ENCODE measurements at places on chromosomes 7 and 10. TPM values are rescaled to one million over a fixed set of nuclear protein-coding genes. Genes with fewer than 3 reads are reported as not detected.

Gene TMEM229A
- total RNA-seq = not detected

Gene MDH2
- total RNA-seq = 347 TPM

Gene PON3
- 38.1 TPM for total RNA-seq

Gene PCGF6
- 11.8 TPM for total RNA-seq

Gene FEZF1
- total RNA-seq = not detected
